ENCODE measurements at places on chromosomes 7 and 10.
A peak's percentile ranks its signal among the peaks of the same experiment; 100 is the strongest.

DNA sequence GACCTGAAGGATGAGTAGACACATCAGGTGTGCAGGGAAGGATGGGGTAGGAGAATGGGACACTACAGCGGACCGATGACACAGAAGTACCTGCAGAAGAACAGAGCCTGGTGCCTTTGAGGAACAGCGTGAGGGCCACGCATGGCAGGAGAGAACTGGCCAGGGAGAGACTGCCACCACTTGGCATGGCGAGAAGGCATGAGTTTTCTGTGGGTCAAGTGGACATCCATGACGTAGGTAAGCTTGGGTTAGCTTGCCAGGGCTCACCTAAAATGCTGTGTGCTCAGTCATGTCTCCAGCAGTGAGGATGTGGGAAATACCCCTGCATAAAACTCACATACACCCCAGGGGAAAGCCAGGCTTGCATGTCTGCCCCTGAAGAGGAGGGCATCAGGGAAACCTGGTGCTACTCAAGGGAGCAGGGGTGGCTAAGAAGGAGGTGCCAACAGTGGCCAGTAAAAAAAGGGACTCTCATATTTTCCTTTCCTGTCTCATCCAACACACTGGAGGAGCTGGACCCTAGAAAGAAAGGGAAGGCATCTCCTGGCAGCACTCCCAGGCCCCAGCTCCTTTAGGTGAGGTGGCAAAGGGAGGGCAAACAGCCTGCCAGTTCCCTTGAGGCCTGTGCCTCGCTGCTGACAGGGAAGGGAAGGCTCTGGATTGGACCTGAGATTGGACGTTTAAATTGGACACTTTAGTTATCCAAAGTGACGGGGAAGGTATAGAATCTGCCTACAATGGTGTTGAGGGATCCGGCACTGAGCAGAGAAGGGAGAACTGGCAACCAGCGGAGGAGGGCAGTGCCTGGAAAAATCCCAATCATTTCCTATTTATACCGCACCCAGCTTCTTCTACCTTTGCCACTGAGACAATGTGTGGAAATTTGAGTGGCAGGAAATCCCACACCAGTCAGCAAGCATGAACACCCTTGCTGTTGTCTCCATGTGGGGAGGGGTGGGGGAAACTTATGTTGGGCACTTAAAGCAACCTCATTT lies 255.7 kb downstream of the GLI3 start:
- DNase-seq = no peak

GRCh38 chr10:124588736-124589490 lies 127.3 kb downstream of the LHPP start:
- DNase-seq = peak; percentile 89

- no peak for DNase-seq
These were observed 174.0 kb downstream of the GFRA1 start for GRCh38 chr10:116099023-116099420.

DNA sequence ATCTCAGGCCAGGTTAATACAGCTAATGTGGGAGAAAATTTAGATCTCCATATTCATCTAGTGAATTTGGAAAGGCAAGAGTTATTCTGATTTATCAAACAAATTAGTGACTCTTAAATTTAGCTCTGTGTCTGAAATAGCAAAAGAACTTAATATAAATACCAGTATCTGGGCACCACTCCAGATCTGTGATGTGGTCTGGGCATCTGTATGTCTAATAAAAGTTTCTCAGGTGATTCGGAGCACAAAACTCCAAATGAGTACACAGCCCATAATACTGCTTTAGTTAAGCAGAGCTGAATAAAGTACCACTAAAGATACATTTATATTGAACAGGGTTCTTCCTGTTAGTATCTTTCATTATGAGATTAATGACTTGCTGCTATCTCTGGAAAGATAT lies 261.4 kb downstream of the BAMBI start:
- no peak for DNase-seq

- DNase-seq = no peak
These were observed 148.2 kb upstream of the WNT16 start for GRCh38 chr7:121180436-121181063.

DNA sequence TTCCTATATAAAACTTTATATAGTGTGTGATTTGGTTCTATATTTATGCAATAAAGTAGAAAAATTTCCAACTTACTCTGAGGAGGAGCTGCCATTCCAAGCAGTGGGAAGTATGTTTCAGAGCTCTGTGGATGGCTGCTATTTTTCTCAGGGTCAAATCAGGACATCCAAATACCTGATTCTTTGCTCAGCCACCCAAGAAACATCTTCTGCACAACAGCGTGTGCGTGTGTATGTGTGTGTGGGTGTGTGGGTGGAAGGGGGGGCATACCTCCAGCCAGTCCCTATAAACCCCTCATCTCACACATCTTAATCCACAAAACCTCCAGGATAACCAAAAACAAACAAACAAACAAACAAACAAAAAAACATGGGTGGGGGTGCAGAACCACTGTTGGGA lies 66.3 kb upstream of the EMX2 start:
- DNase-seq = no peak

GRCh38 chr7:159042103-159042502 lies 102.6 kb downstream of the VIPR2 start:
- no peak for DNase-seq
